Activated B cell treated with CpG ODN at 0.5 μM for 24 hours (primary cell): ENCODE measurements at places on chromosomes 7 and 10. TPM values are rescaled to one million over a fixed set of nuclear protein-coding genes. Genes with fewer than 3 reads are reported as not detected.

- no peaks in the 10 kb centered on the region for H3K27me3 ChIP-seq
- peaks cover 21% of the 10 kb centered on the region for H3K4me1 ChIP-seq
- H3K36me3 ChIP-seq = peaks cover 13% of the 10 kb centered on the region
- no peak overlapping the region for H3K27ac ChIP-seq
- H3K4me3 ChIP-seq = no peak overlapping the region
- no peak for DNase-seq
These were observed 2.1 kb upstream of the FAM3C start for GRCh38 chr7:121398246-121398645.

The CYP2E1 gene
- total RNA-seq = 0.64 and 1.1 TPM in 2 replicates

DNA sequence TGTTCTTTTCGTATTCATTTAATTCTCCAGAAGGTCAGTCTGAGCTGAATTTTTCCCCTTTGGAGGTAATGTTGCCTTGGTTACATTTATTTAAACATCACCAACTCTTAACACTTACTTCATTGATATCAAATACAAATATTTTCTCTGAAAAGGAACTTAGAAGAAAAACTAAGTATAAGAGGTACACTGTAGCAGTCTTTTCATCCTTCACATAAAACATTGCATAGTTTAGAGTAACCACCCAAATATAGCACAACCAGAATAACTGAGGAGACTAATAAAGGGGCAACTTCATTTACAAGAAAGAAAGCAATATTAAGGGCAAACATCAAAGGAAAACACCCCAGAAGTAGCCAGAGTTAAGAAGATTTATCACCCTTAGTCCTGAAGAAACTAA, 1115.0 kb upstream of the POT1 start:
- H3K27ac ChIP-seq = no peak overlapping the region
- no peak overlapping the region for H3K4me3 ChIP-seq
- no peaks in the 10 kb centered on the region for H3K4me1 ChIP-seq
- DNase-seq = no peak
- no peaks in the 10 kb centered on the region for H3K36me3 ChIP-seq

The CFTR gene
- total RNA-seq = not detected in 2 replicates

DNA sequence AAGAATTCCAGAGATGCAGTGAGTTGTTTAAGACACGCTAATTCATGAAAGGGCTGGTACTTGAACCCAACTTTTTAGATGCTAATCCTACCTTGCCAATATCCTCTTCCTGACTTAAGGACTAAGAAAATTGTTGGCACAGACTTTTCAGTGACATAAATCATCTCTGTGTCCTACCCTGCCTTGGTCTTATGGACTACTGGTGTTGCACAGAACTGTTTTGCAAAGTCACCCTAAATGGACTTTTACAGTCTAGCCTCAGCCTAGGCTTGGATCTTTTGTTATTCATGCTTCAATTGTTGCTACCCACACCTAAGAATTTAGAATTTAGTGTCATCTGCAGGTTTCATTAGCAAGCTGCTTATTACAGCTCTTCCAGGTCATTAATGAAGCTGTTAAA, 112.7 kb downstream of the SORCS1 start:
- H3K36me3 ChIP-seq = no peaks in the 10 kb centered on the region
- H3K4me1 ChIP-seq = no peaks in the 10 kb centered on the region
- H3K27me3 ChIP-seq = no peaks in the 10 kb centered on the region
- no peak overlapping the region for H3K4me3 ChIP-seq
- H3K27ac ChIP-seq = no peak overlapping the region
- no peak for DNase-seq

DNA sequence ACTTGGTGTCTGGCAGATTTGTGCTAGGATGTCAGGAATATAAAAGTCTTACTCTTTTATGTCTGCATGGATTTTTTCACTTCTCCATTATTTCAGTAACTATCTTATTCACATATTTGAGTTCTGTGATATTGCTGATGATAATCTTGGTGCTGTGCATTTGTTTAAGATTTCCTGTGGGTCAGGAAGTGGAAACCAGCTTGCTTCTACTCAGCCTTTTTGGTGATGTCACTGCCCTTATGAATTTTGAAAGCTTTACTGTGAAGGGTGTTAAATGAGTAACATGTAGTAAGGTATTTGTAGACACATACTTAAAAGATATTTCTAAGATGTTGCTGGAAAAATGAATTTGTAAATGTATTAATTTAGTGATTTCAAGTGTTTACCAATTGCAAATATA, 69.5 kb upstream of the VOPP1 start:
- H3K27me3 ChIP-seq = peaks cover 2% of the 10 kb centered on the region
- no peaks in the 10 kb centered on the region for H3K36me3 ChIP-seq
- H3K4me3 ChIP-seq = no peak overlapping the region
- DNase-seq = no peak
- no peak overlapping the region for H3K27ac ChIP-seq
- peaks cover 8% of the 10 kb centered on the region for H3K4me1 ChIP-seq

The PNLIPRP3 gene
- total RNA-seq = not detected in 2 replicates

GRCh38 chr7:115662676-115663075, 367.9 kb downstream of the TFEC start:
- no peak for DNase-seq
- H3K27me3 ChIP-seq = no peaks in the 10 kb centered on the region
- H3K4me1 ChIP-seq = no peaks in the 10 kb centered on the region
- no peak overlapping the region for H3K4me3 ChIP-seq
- H3K36me3 ChIP-seq = no peaks in the 10 kb centered on the region
- no peak overlapping the region for H3K27ac ChIP-seq

The MYO3A gene
- total RNA-seq = 0.98 and 1.1 TPM in 2 replicates

GRCh38 chr10:116403740-116404250, 23.9 kb upstream of the PNLIPRP3 start:
- no peak overlapping the region for H3K4me3 ChIP-seq
- DNase-seq = no peak
- H3K27ac ChIP-seq = no peak overlapping the region

DNA sequence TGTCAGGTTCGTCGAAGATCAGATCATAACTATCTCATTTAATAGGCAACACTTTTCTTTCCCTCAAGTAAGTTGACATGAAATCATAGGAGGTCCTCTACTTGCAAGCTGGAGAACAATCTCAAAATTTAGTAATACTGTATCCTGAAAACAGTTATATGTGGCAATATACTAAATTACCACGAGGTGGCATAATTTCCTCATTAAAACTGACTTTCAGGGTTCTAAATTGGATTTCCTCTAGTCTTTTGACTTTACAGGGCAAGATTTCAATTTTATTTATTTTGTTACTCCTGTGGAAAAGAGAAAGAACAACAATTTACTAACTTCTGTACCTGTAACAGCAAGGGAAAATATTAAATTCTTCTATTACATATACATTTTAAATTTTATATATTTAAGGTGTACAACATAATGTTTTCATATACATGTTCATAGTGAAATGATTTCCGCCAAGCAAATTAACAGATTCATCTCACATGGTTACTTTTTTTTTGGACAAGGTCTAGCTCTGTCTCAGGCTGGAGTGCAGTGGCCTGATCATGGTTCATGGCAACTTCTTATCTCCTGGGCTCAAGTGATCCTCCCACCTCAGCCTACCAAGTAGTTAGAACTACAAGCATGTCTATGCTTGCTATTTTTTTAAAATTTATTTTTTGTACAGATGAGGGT, 53.4 kb upstream of the CYP2C18 start:
- no peaks in the 10 kb centered on the region for H3K36me3 ChIP-seq
- no peaks in the 10 kb centered on the region for H3K27me3 ChIP-seq
- no peak overlapping the region for H3K4me3 ChIP-seq
- no peak for DNase-seq

DNA sequence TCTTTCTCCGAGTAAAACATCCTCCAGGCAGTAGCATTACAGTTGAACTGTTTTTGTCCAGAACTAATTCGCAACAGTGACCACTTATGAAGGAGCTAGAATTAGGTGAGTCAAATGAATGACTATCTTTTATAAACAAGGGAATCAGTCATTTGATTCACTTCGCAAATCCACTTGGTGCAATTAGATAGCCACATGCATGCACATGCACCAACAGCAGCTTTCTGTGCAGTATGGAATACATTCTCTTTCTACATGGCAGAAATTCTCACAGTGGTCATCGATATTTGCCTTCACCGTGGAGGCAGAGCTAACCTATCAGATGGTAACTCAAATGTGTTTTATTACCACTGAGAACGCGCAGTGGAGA, 118.8 kb downstream of the CDK6 start:
- H3K36me3 ChIP-seq = peaks cover 3% of the 10 kb centered on the region
- H3K4me3 ChIP-seq = peak overlapping the region; percentile 90
- H3K27me3 ChIP-seq = no peaks in the 10 kb centered on the region

- no peak overlapping the region for H3K4me3 ChIP-seq
- peaks cover 20% of the 10 kb centered on the region for H3K36me3 ChIP-seq
- H3K4me1 ChIP-seq = peaks cover 45% of the 10 kb centered on the region
- no peaks in the 10 kb centered on the region for H3K27me3 ChIP-seq
These were observed 22.1 kb downstream of the INPP5F start for GRCh38 chr10:119747940-119748339.

GRCh38 chr7:74722153-74722552, 51.7 kb upstream of the NCF1 start:
- no peaks in the 10 kb centered on the region for H3K27me3 ChIP-seq
- peaks cover 60% of the 10 kb centered on the region for H3K36me3 ChIP-seq

DNA sequence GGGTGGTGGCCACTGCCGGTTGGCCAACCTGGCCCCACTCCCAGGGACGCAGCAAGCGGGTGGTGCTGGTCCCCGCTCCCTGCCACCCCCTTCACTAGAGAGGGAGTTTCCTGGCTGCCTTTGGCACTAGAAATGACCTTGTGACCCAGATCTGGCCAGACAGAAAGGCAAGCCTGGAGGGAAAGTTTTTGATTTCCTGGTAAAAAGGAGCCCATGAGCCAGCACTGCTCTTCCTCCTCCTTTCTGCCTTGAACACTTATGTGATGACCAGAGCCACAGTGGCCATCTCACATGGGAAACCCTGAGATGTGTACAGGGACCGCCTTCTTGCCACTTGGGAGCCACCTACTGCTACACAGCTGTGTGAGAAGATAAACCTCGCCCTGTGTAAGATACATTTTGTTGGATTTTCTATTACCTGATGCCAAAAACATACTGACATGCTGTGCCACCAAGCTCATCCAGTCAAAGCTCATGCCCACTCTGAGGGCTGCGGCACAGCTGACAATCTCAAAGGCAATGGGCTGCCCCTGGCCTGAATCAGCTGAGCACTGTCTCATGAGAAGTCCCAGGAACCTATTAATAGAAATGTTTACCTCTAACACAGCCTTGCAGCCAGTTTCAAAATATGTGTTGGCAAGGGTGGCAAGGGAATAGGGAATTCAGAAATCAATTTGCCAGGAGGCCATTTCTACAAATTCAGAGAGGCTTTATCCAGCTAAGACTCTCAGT, 94.0 kb downstream of the CYTH3 start:
- H3K27me3 ChIP-seq = no peaks in the 10 kb centered on the region
- no peaks in the 10 kb centered on the region for H3K4me1 ChIP-seq
- H3K27ac ChIP-seq = no peak overlapping the region
- no peak for DNase-seq

DNA sequence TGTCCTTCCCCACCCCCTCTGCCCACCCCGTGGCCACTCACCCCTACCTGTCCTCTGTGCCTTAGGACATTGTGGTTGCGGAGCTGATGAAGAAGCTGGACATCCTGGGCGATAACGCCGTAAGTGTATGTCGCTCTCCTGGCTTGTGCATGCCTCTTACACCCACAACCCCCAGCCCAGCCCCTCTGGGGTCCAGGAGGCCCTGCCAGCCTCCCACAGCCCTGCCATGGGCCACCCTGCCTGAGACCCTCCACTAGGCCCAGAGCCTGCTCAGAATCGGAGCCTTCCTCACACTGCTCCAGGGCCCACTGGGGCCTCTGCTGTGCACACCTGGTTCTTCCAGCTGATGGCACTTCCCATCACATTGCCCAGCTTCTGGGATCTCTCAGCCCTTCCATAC, 36.8 kb upstream of the DPYSL4 start:
- H3K27me3 ChIP-seq = no peaks in the 10 kb centered on the region
- no peak overlapping the region for H3K27ac ChIP-seq
- no peaks in the 10 kb centered on the region for H3K4me1 ChIP-seq
- no peaks in the 10 kb centered on the region for H3K36me3 ChIP-seq
- H3K4me3 ChIP-seq = no peak overlapping the region
- peak; percentile 9 for DNase-seq

The HOXA3 gene
- total RNA-seq = not detected in 2 replicates

DNA sequence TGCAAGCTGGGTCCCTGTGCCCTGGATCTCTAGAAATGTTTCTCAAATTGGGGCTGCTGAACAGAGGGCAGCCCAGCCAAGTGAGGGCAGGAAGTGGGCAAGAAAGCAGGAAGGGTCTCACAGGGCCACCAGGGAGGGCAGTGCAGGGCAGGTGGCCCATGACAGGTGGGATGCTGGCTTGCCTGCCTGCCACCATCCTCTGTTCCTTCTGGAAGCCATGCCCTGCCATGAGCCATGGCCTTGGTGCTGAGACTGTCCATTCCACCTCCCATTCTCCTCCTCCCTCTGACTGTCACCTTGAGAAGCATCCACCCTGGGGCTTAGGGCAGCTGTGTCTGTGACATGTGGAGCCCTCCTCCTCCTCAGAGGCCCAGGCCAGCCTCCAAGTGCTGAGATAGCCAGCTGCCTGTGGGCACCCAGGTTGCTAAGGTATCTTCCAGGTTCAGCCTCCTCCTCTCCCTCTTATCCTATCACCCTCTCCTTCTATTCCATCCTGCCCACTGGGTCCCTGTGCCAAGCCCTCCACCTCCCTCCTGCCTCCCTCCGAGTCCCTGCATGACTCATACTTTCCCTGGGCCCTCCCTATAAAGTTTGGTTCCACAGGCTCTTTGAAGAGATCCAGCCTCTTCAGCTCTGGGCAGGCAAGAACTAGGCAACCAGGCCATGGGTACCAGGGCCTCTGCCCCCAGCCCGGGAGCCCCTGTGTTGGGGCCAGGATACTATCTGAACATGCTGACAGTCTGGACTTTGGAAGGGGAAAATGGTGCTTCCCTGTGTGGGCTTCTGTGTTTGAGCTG, 1.3 kb downstream of the VSIR start:
- H3K27me3 ChIP-seq = no peaks in the 10 kb centered on the region
- H3K27ac ChIP-seq = peak overlapping the region; percentile 87
- DNase-seq = no peak

The AGAP9 gene
- 6.1 and 7.7 TPM in 2 replicates for total RNA-seq

DNA sequence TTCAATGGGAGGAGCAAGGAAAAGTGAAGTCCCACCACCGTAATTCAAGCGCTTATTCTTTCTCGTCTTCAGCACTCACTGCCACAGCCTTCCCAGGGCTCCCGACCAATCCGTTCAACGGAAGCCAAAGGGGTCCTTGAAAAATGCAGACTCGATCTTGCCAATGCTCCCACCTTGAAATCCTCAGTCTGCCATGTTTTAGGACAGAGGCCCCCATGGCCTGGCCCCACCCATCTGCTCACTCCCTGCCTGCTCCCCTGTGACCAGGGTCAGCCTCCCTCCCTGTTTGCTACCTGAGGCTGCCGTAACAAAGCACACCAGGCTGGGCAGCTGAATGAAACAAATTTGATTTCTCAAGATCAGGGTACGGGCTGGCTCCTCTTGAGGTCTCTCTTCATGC, 3.0 kb upstream of the DNAAF5 start:
- peaks cover 21% of the 10 kb centered on the region for H3K4me1 ChIP-seq
- H3K4me3 ChIP-seq = no peak overlapping the region
- peaks cover 9% of the 10 kb centered on the region for H3K36me3 ChIP-seq
- H3K27me3 ChIP-seq = no peaks in the 10 kb centered on the region
- no peak overlapping the region for H3K27ac ChIP-seq
- no peak for DNase-seq

DNA sequence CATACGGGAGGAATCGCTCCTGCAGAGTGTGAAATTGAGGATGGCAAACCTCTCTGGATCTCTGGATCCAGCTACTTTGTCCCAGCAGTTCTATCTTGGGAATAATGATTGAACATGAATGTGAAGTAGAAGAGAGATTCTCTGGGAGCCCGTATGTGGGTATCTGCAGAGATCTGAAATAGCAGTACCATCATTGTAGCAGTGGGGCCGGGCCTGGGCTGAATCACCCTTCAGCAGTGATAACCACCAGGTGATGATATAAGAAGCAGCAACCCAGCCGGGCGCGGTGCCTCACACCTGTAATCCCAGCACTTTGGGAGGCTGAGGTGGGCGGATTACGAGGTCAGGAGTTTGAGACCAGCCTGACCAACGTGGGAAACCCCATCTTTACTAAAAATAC, 51.9 kb downstream of the SKIDA1 start:
- no peak for DNase-seq
- no peaks in the 10 kb centered on the region for H3K27me3 ChIP-seq
